ENCODE measurements at places on chromosomes 16 and 17.

DNA sequence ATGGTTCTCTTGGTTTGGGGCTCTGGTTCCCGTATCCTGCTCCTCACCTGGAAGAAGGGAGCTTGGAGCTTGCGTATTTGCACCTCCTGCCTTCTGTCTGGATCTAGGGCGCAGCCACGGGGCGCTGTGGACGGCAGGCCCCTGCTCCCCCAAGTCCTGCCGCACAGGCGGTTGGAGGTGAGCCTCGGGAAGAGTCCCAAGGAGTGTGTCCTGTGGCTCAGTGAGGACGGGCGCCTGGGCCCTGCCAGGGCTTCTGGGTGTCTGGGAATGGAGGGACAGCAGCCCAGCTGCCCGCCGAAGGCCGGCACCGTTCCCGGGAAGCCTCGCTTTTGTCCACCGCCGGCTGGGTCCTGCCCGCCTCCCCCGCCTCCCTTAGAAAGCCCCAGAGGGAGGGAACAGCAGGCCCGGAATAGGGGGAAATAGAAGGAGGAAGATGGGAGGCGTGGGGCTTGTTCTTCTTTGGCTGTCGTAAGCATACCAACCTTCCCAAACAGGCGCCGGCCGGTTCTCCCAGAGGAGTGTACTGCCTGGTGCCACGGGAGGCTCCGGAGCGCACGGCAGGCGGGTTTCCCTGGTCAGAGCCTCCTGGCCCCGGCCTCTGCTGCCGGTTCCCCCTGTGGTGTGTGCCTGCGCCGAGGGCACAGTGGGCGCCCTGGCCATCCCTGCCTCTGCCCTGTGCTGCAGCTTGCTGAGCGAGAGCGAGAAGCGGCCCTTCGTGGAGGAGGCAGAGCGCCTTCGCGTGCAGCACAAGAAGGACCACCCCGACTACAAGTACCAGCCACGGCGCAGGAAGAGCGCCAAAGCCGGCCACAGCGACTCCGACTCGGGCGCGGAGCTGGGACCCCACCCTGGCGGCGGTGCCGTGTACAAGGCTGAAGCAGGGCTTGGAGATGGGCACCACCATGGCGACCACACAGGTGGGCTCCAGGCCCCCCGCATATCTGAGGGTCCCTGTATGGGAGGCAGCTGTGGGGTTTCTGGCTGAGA is 1.8 kb downstream of the SOX8 start:
- DNase-seq: no peak

DNA sequence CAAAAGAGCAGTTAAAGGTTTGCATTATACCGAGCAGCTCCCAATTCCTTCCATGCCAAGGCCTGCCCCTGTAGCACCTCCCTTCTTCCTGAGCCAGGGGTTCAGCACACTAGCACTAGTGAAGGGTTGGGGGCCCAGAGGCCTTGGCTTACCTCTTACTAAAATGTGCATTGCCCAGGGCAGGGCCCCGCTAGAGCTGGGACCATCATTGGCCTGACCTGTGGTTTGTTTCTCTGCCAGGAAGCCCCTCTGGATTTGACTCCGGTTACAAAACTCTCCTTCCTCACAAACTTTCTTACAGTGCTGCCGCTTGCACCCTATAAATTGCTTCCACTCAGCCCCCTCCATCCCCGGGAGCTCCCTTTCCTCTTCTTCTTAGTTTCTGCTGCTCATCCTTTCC is 33.8 kb downstream of the MPRIP start:
- DNase-seq: no peak

- no peak for DNase-seq
These were observed 308.3 kb downstream of the CA10 start for GRCh38 chr17:51850201-51850600.

- DNase-seq: no peak
These were observed 4.4 kb upstream of the CD300H start for GRCh38 chr17:74571621-74572270.

- DNase-seq: no peak
These were observed 924.5 kb upstream of the GOT2 start for GRCh38 chr16:59658572-59658971.

All from glomerular endothelial cell (primary cell).